HFFc6 (cell line): ENCODE measurements at places on chromosomes 3 and 15. TPM values are rescaled to one million over a fixed set of nuclear protein-coding genes. Genes with fewer than 3 reads are reported as not detected.

DNA sequence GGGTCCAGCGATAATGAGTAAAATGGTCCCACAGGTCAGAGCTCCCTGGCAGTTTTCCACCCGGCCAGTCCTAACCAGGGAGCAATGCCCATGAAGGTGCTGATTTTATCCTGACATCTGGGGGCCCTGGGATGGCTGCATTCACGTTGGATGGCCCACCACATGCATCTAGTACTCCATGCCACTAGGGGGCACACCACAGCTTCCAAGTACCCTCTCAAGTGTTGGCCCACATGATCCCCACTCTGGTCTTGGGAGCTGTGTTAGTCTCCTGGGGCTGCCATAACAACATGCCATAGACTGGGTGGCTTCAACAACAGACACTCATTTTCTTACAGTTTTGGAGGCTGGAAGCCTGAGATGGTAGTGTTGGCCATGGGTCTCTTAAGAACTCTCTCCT is 225.5 kb downstream of the SLCO3A1 start:
- no peak overlapping the region for H3K27ac ChIP-seq
- H3K27me3 ChIP-seq: peaks cover 6% of the 10 kb centered on the region; the same call in 1 of the 2 replicates
- no peak overlapping the region for H3K4me3 ChIP-seq
- peaks cover 11% of the 10 kb centered on the region for H3K4me1 ChIP-seq
- DNase-seq: no peak

DNA sequence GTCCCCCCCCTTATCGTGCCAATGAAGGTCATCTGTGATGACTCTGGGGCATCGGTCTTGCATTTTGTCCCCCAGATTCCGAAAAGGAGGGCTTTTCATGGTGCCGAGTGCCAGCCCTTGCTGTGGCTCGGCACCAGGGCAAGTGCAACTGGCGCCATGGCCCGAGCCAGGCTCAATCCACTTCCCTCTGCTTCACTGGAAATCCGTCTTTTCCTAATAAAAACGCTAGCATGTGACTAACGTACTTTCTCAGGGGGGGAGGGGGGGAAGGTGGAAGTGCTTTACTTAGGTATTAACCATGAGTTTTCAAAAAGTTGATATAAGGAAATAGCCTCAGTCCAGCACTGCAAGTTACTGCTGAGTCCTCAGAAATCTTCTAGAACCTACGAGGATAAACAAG is 20.5 kb downstream of the TRPM1 start:
- H3K27ac ChIP-seq: no peak overlapping the region
- peaks cover 9% of the 10 kb centered on the region for H3K27me3 ChIP-seq
- peaks cover 48% of the 10 kb centered on the region for H3K4me1 ChIP-seq
- H3K36me3 ChIP-seq: no peaks in the 10 kb centered on the region
- H3K4me3 ChIP-seq: no peak overlapping the region
- no peak for DNase-seq

GRCh38 chr15:44598892-44599291 is 61.9 kb downstream of the EIF3J start:
- H3K4me3 ChIP-seq: 0 out of 2 replicates have a peak overlapping the region, but pooled peaks have one; percentile 2
- peak overlapping the region; percentile 61 for H3K27ac ChIP-seq
- peaks cover 24% of the 10 kb centered on the region for H3K4me1 ChIP-seq
- peaks cover 25% of the 10 kb centered on the region for H3K36me3 ChIP-seq
- H3K27me3 ChIP-seq: no peaks in the 10 kb centered on the region

GRCh38 chr15:67850994-67851571 is 11.2 kb upstream of the RNU6-1 start:
- H3K4me3 ChIP-seq: no peak overlapping the region; the same call in 1 of the 2 replicates
- no peak for DNase-seq
- no peaks in the 10 kb centered on the region for H3K36me3 ChIP-seq
- peaks cover 11% of the 10 kb centered on the region for H3K27me3 ChIP-seq
- H3K27ac ChIP-seq: no peak overlapping the region
- peaks cover 12% of the 10 kb centered on the region for H3K4me1 ChIP-seq

DNA sequence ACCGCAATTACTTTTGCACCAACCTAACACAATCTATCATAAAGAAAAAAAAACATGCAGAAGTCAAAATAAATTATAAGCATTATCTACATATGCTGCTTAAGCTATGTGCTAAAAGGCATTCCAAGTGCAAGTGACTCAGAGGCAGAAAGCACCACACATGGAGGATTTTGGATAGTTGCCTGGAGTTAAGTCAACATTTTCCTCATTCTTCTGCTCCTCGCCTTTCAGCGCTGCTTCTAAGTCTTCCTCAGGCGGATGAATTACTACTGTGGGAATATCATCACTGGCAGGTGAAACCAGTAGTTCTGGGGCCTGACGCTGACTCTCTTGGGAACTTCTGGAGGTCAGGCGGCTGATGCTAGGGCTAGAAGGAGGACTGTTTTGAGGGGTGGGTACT is 53.1 kb downstream of the SLC4A7 start:
- peaks cover 48% of the 10 kb centered on the region for H3K4me1 ChIP-seq
- no peaks in the 10 kb centered on the region; the same call in 1 of the 2 replicates for H3K27me3 ChIP-seq
- H3K4me3 ChIP-seq: peak overlapping the region; percentile 31; the same call in 1 of the 2 replicates

- peaks cover 37% of the 10 kb centered on the region for H3K27me3 ChIP-seq
- H3K27ac ChIP-seq: no peak overlapping the region
- H3K4me1 ChIP-seq: no peaks in the 10 kb centered on the region
- peaks cover 5% of the 10 kb centered on the region; the same call in 1 of the 2 replicates for H3K36me3 ChIP-seq
- H3K4me3 ChIP-seq: no peak overlapping the region
Observed at GRCh38 chr3:127518456-127519081, 72.0 kb downstream of the TPRA1 start.

GRCh38 chr3:19948226-19948591 is 1.3 kb downstream of the RAB5A start:
- no peaks in the 10 kb centered on the region; the same call in none of the 2 replicates for H3K27me3 ChIP-seq
- H3K36me3 ChIP-seq: peaks cover 14% of the 10 kb centered on the region
- no peak for DNase-seq
- peak overlapping the region; percentile 99 for H3K27ac ChIP-seq
- H3K4me3 ChIP-seq: peak overlapping the region; percentile 98

- H3K4me3 ChIP-seq: no peak overlapping the region
- H3K27ac ChIP-seq: no peak overlapping the region
- no peaks in the 10 kb centered on the region for H3K4me1 ChIP-seq
- H3K27me3 ChIP-seq: no peaks in the 10 kb centered on the region
- no peaks in the 10 kb centered on the region for H3K36me3 ChIP-seq
- no peak for DNase-seq
Observed at GRCh38 chr3:176712191-176712590, 485.1 kb downstream of the TBL1XR1 start.

- no peak for DNase-seq
- H3K4me3 ChIP-seq: no peak overlapping the region
- H3K27ac ChIP-seq: no peak overlapping the region
- H3K4me1 ChIP-seq: peaks cover 21% of the 10 kb centered on the region
- no peaks in the 10 kb centered on the region for H3K27me3 ChIP-seq
Observed at GRCh38 chr3:81601707-81602305, 159.6 kb downstream of the GBE1 start.

- no peak for DNase-seq
- H3K27ac ChIP-seq: no peak overlapping the region
- H3K27me3 ChIP-seq: no peaks in the 10 kb centered on the region; the same call in 1 of the 2 replicates
- no peaks in the 10 kb centered on the region for H3K4me1 ChIP-seq
- H3K4me3 ChIP-seq: no peak overlapping the region
- no peaks in the 10 kb centered on the region for H3K36me3 ChIP-seq
Observed at GRCh38 chr3:135228201-135228600, 433.1 kb downstream of the EPHB1 start.

- H3K27me3 ChIP-seq: peaks cover 5% of the 10 kb centered on the region
- no peak overlapping the region for H3K27ac ChIP-seq
- no peaks in the 10 kb centered on the region for H3K36me3 ChIP-seq
Observed at GRCh38 chr3:68972358-68972979, 40.1 kb upstream of the TAFA4 start.

GRCh38 chr3:61613666-61614065 is 52.3 kb downstream of the PTPRG start:
- H3K27ac ChIP-seq: no peak overlapping the region; the same call in 1 of the 2 replicates
- peaks cover 17% of the 10 kb centered on the region for H3K36me3 ChIP-seq
- no peak for DNase-seq
- H3K4me1 ChIP-seq: peaks cover 39% of the 10 kb centered on the region

GRCh38 chr3:33318710-33319380 is 41.6 kb downstream of the FBXL2 start:
- no peak overlapping the region for H3K4me3 ChIP-seq
- DNase-seq: no peak
- H3K36me3 ChIP-seq: peaks cover 18% of the 10 kb centered on the region

GRCh38 chr15:39140060-39140604 is 440.7 kb upstream of the THBS1 start:
- H3K36me3 ChIP-seq: peaks cover 10% of the 10 kb centered on the region
- H3K27ac ChIP-seq: peak overlapping the region; percentile 76
- peaks cover 87% of the 10 kb centered on the region for H3K4me1 ChIP-seq

DNA sequence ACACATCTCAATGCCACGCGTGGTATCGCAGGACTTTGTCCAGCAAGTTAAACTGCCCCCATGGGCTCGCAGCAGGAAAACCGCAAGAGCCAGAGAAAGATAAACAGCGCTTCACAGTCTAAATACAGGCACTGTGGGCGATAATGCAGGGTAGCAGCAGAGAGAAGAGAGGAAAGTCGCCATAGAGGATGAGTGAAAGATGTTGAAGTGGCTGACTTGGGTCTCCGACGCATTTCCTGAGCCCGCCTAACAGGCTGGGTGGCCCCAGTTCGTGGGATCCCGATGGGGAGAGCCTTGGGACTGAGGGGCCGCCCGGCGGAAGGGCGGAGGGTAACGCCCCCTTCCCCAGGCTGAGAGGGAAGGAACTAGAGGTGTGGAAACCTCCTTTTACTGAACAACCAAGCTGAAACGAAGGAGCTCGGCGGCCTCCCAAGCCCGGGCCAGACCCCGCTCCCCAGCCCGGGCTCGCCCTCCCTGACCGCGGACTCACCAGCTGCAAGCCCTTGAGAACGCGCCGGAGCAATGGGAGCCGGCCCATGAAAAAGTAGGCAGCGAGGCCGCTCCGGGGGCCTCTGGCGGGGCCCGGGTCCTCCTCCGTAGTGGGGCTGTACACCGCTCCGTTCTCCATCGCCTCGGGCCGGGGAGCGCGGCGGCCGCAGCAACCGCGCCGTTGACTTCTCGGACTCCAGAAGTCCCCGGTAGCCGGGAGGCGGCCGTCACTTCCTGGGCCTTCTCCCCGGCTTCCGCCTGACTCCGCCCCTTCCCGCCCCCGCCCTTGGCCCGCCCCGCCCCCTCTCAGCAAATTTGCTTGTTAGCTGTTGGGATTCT is at the start of gene CMTM6:
Gene CMTM6, minus strand, starts transcription at position 735 of the 828 bp plus-strand sequence. Its CDS starts 107 bp downstream, at position 628.
- peaks cover 32% of the 10 kb centered on the region for H3K4me1 ChIP-seq
- peak; percentile 74 for DNase-seq

DNA sequence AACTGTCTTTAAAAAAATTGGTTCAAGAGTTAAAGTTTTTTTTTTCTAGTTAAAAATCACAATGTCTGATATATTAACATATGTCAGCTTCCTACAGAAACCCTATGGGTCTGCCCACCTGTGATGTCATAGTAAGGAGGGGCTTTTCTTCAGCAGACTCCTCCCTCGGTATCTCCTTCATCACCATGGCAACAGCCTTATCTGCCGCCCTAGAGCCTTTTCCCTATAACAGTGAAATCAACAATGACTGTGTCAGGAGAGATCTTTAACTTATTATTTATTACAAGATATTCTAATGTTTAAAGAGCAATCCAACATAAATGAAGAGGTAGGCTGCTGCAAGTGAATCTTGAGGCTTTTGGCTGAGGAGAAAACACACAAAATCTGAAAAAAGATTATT is 138.7 kb downstream of the PEX5L start:
- no peaks in the 10 kb centered on the region for H3K4me1 ChIP-seq
- H3K36me3 ChIP-seq: no peaks in the 10 kb centered on the region
- no peak overlapping the region for H3K27ac ChIP-seq
- H3K27me3 ChIP-seq: peaks cover 11% of the 10 kb centered on the region; the same call in 1 of the 2 replicates

GRCh38 chr15:31399544-31400171 is 73.0 kb downstream of the KLF13 start:
- no peak overlapping the region for H3K4me3 ChIP-seq
- peaks cover 12% of the 10 kb centered on the region for H3K36me3 ChIP-seq
- peaks cover 61% of the 10 kb centered on the region for H3K4me1 ChIP-seq
- peak overlapping the region; percentile 2; the same call in 1 of the 2 replicates for H3K27ac ChIP-seq

GRCh38 chr15:31307270-31308184 is 19.1 kb upstream of the KLF13 start:
- no peak overlapping the region for H3K4me3 ChIP-seq
- DNase-seq: no peak
- H3K27me3 ChIP-seq: peaks cover 37% of the 10 kb centered on the region
- H3K36me3 ChIP-seq: no peaks in the 10 kb centered on the region
- H3K4me1 ChIP-seq: no peaks in the 10 kb centered on the region

GRCh38 chr15:85950101-85950500 is 129.6 kb upstream of the AGBL1 start:
- no peak overlapping the region for H3K4me3 ChIP-seq
- no peak overlapping the region for H3K27ac ChIP-seq
- H3K4me1 ChIP-seq: no peaks in the 10 kb centered on the region
- peaks cover 2% of the 10 kb centered on the region for H3K27me3 ChIP-seq
- no peak for DNase-seq

DNA sequence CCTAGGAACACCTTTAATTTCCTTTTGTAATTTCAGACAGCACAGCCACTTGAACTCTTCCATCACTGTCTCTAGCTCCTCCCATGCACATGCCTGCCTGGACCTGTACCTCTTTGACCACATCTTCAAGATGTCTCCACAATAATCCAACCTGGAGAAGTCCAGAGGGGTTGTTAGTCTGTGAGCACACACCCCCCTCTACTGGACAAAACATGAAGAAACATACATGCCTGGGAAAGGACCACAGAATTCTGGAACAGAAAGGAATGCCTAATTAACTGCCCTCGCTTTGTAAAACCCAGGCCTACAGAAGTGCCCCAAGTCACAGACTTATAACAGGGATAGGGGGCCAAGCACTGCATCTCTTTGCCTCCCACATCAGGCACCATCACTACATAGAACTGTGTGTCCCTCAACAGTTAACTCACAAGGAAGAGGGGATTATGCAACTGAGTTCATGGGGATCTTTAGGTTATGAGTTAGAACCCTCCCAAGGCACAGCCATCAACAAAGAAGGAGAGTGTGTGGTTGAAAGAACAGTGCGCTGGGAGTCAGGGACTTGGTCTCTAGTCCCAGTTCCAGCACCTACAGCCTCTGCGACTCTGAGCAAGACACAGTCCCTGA is 61.7 kb downstream of the FMN1 start:
- H3K4me3 ChIP-seq: no peak overlapping the region
- no peaks in the 10 kb centered on the region; the same call in 1 of the 2 replicates for H3K27me3 ChIP-seq
- peak; percentile 68 for DNase-seq
- H3K4me1 ChIP-seq: peaks cover 53% of the 10 kb centered on the region
- H3K27ac ChIP-seq: peak overlapping the region; percentile 7; the same call in 1 of the 2 replicates
- H3K36me3 ChIP-seq: peaks cover 3% of the 10 kb centered on the region

Gene PTH1R
- total RNA-seq: 0.35 to 1.0 TPM in 2 of 3 replicates, not detected in the other

Gene SYNPR
- total RNA-seq: not detected in 3 replicates

Gene TMEM89
- total RNA-seq: not detected in 3 replicates

Gene HEXA
- total RNA-seq: 89.7 to 94.0 TPM (median 90.6 TPM) in 3 replicates

Gene ALDH1A2
- total RNA-seq: not detected in 2 replicates

Gene HRG
- total RNA-seq: not detected in 2 replicates

Gene CTXND1
- total RNA-seq: not detected in 3 replicates

Gene BCHE
- total RNA-seq: not detected in 3 replicates
